Tibial nerve (tissue), 4 donors: ENCODE measurements at places on chromosomes 16 and 17. TPM values are rescaled to one million over a fixed set of nuclear protein-coding genes. Genes with fewer than 3 reads are reported as not detected.

GRCh38 chr17:50465635-50466034 is 3.0 kb downstream of the CHAD start:
- H3K36me3 ChIP-seq = no peaks in the 10 kb centered on the region
- H3K27me3 ChIP-seq = no peaks in the 10 kb centered on the region
- DNase-seq = no peak
- no peak overlapping the region for H3K27ac ChIP-seq

DNA sequence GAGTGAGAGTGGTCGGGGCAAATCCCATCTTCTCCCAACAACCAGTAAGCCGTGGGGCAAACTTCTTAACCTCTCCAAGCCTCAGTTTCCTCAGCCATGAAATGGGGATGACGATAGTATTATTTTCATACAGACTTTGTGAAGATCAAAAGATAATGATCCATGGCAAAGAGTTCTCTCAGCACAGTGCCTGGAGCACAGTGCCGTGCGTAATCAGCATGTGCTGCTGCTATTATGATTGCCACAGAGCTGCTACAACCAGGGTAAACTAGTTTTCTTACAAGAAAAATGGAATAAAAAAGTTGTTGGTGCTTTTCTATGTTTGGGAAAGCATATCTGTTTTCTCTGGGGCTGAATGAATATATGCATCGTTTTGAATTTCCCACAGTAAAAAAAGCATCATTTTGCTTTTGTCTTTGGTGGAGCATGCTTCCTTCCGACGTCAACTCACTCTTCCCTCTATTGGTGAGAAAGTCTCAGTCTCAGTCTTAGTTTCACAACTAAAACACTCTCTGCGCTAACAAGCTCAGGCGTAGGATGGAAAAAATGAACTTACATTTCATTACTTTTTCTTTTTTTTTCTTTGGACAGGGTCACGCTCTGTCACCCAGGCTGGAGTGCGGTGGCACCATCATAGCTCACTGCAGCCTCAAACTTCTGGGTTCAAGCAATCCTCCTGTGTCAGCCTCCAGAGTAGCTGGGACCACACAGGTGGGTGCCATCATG is 37.2 kb downstream of the CDK5R1 start:
- H3K27me3 ChIP-seq = no peaks in the 10 kb centered on the region
- no peaks in the 10 kb centered on the region for H3K36me3 ChIP-seq
- no peaks in the 10 kb centered on the region for H3K4me1 ChIP-seq

- no peak overlapping the region for H3K27ac ChIP-seq
- H3K36me3 ChIP-seq = peaks cover 2% of the 10 kb centered on the region
- H3K4me3 ChIP-seq = no peak overlapping the region
- H3K27me3 ChIP-seq = no peaks in the 10 kb centered on the region
- no peak for DNase-seq
- peaks cover 8% of the 10 kb centered on the region for H3K4me1 ChIP-seq
Measured at GRCh38 chr16:89118361-89119165, 24.9 kb downstream of the ACSF3 start.

GRCh38 chr17:27591986-27592385 is 39.0 kb upstream of the LGALS9 start:
- no peak overlapping the region for H3K4me3 ChIP-seq
- no peaks in the 10 kb centered on the region for H3K27me3 ChIP-seq
- no peak overlapping the region for H3K27ac ChIP-seq

- no peak for DNase-seq
- no peaks in the 10 kb centered on the region for H3K4me1 ChIP-seq
- no peak overlapping the region for H3K27ac ChIP-seq
- H3K4me3 ChIP-seq = no peak overlapping the region
Measured at GRCh38 chr16:8108991-8109509, 481.3 kb downstream of the TMEM114 start.

DNA sequence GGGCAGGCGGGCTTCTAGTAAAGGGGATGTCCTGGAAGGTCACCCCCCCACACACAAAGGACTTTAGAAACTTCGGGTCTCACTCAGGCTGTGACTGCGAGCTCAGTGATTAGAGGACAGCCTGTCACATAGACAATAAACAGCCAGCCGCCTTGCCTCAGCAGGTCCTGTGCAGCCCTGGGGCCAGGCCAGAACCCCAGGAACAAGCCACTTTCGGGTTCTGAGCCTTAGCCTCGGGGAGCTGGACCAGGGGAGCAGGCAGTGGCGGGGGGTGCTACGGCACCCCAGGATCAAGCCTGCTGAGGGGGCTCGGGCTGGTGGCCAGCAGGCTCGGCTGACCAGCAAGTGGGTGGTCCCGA is 1.1 kb downstream of the GAS7 start:
- H3K36me3 ChIP-seq = no peaks in the 10 kb centered on the region
- H3K27ac ChIP-seq = no peak overlapping the region
- H3K4me1 ChIP-seq = peaks cover 22% of the 10 kb centered on the region
- H3K4me3 ChIP-seq = peak overlapping the region; percentile 62
- DNase-seq = no peak
- no peaks in the 10 kb centered on the region for H3K27me3 ChIP-seq

DNA sequence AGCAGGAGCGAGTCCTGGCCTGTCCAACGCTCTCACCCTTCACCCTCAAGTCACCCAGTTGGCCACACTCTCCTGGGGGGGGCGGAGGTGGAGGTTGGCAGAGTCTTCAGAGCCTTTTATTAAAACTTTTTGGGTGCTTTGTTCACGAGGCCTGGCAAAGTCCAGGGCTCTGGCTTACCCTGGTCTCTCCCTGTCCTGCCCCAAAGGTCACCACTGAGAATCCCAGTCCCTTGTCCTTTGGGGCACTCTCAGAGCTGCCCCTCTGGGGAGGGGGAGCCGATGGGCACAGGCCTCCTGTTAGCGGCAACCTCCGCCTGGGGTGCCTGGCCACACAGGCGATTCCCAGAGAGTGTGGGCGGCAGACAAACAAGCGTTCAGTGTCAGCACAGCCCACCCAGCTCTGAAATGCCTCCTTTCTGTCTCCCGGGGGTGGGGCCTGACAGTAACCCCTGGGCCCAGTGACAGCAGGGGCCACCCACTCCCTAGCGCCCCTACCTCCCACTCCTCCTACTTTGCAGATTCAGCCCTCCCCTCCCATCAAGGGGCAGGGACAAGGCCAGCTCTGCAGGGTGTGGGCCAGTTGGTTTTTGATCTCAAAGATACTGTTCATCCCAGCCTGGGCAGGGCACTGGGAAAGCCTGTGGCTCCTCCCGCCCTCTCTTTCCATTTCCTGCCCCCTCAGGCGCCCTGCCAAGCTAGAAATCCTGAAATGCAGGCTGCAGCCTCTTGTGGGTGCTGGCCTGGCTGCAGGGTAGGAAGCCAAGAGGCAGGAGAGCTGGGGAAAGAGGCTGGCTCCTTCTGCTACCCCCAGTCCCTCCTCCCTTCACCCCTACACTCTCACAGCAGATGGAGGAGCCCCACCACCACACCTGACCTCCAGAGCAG is 36.6 kb upstream of the EMP2 start:
- peak; percentile 46 for DNase-seq
- H3K4me1 ChIP-seq = peaks cover 46% of the 10 kb centered on the region
- H3K4me3 ChIP-seq = no peak overlapping the region
- H3K27ac ChIP-seq = peak overlapping the region; percentile 87
- H3K36me3 ChIP-seq = no peaks in the 10 kb centered on the region
- no peaks in the 10 kb centered on the region for H3K27me3 ChIP-seq

DNA sequence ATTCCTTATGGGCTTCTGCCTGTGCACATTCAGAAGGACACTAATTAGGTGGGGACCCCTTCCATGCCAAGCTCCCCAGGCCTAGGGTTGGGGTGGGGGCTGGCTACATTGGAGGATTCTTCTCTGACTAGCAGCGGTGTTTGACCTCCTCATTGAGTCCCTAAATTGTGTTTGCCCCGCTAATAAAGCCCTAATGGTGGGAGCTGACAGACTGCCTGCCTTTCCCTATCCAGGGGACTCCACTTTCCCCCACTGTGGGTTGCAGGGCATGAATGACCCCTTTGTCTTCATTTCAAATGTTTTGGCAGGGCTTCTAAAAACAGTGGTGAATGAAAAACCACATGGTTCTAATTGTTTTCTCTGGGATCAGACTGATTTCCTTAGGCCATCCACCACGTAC is 476.8 kb upstream of the CDH11 start:
- no peak overlapping the region for H3K4me3 ChIP-seq
- no peak overlapping the region for H3K27ac ChIP-seq
- H3K36me3 ChIP-seq = no peaks in the 10 kb centered on the region

DNA sequence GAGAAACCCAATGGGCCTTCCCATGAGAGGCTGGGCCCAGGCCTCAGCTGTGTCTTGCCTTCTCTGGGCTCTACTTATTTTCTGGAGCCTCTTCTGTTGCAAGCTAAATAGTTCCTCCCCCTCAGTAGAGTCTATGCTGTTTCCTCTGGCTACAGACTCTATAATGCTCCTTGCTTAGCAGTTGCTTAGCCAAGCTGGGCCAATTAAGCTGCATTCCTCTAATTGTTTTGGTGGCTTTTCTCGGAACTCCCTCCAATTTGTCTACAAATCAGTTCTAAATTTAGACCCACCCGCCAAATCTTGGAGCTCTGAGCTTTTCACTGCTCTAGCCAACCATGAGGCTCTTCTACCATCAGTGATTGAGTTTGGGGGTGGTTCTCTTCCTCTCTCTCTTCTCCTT is 302.7 kb upstream of the ASIC2 start:
- no peak for DNase-seq
- H3K4me3 ChIP-seq = no peak overlapping the region
- H3K27me3 ChIP-seq = no peaks in the 10 kb centered on the region
- H3K4me1 ChIP-seq = no peaks in the 10 kb centered on the region

- no peaks in the 10 kb centered on the region for H3K27me3 ChIP-seq
- H3K4me3 ChIP-seq = no peak overlapping the region
- H3K4me1 ChIP-seq = no peaks in the 10 kb centered on the region
- H3K36me3 ChIP-seq = no peaks in the 10 kb centered on the region
Measured at GRCh38 chr16:71945616-71946015, 50.3 kb downstream of the IST1 start.

DNA sequence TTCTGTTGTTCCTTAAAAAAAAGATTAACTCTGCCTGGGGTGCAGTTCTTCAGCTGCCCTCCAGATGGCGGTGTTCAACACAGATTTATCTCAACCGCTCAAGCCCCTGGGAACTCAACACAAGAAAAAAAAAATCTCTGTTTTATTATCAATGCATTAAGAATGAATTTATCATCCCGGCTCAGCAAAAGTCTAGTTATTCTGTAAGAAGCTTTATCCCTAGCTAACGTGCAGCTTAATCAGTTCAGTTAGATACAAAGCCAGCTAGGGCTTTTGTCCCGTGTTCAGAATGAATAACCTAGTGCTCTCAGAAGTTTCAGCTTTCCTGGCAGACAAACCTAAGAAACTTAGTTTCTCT is 475.9 kb upstream of the CCL2 start:
- H3K27ac ChIP-seq = no peak overlapping the region
- DNase-seq = peak; percentile 26
- H3K4me1 ChIP-seq = no peaks in the 10 kb centered on the region
- H3K4me3 ChIP-seq = no peak overlapping the region

GRCh38 chr16:62954144-62955032 is 918.1 kb upstream of the CDH8 start:
- no peaks in the 10 kb centered on the region for H3K27me3 ChIP-seq
- H3K27ac ChIP-seq = no peak overlapping the region
- DNase-seq = no peak
- H3K36me3 ChIP-seq = no peaks in the 10 kb centered on the region
- no peak overlapping the region for H3K4me3 ChIP-seq

- DNase-seq = no peak
- H3K4me3 ChIP-seq = no peak overlapping the region
- H3K4me1 ChIP-seq = peaks cover 55% of the 10 kb centered on the region
- no peaks in the 10 kb centered on the region for H3K36me3 ChIP-seq
- H3K27me3 ChIP-seq = no peaks in the 10 kb centered on the region
- H3K27ac ChIP-seq = no peak overlapping the region
Measured at GRCh38 chr17:81338274-81339190, 43.4 kb upstream of the SLC38A10 start.

DNA sequence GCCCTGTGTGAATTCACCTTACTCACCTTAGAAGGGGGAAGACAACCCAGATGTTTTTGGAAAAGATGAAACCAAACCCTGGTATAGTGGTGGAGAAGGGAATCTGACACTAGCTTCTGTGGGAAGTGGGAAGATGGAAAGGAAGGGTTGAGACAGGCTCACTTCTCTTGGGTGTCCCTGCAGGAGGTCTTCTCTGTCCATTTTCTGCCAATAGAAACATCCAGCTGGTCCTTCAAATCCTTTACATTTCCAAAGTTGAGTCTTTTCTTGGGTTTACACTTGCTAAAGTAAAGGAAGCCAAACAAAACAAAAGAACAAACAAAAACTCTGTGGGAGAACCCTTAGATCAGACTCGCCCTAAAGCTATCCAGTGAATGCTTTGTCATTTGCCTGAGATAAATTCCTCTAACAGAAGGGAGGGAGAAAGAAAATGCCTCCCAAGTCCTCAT is 10.2 kb downstream of the HOXB1 start:
- no peaks in the 10 kb centered on the region for H3K27me3 ChIP-seq
- no peaks in the 10 kb centered on the region for H3K36me3 ChIP-seq
- DNase-seq = no peak
- peaks cover 4% of the 10 kb centered on the region for H3K4me1 ChIP-seq

GRCh38 chr16:31064882-31065461 is 9.1 kb downstream of the ZNF668 start:
- H3K27me3 ChIP-seq = no peaks in the 10 kb centered on the region
- H3K36me3 ChIP-seq = peaks cover 3% of the 10 kb centered on the region
- H3K4me1 ChIP-seq = peaks cover 11% of the 10 kb centered on the region

DNA sequence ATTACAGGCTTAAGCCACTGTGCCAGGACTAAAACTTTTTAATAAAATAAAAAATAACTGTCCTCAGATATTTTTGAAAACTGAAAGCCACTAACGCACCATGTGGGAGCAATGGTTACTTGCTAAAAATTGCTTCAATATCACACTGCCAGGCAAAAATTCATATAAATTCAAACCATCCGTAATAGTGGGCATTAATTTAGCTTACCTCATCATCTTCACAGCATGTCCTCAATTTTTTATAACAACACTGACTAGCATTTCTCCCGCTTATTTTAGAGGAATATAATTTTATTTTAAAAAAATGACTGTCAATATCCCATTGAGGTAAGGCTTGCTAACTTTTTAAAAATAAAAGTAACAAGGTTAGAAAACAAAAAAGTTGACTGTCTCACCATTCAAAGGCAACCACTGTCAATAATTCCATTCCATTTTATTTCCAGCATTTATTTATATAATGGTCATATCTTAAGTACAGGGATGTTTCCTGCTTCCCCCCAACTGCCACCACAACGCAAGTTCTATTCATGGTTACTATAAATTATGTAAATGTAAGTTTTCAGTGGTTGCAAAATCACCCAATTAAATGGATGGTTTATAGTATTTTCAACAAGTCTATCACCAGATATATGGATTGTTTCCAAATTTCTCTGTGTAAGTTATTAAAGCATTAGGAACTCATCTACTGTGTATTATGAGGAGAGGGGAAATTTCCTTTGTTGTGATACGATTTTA is 25.4 kb downstream of the GSPT1 start:
- DNase-seq = no peak
- peaks cover 6% of the 10 kb centered on the region for H3K36me3 ChIP-seq
- no peaks in the 10 kb centered on the region for H3K4me1 ChIP-seq
- no peak overlapping the region for H3K27ac ChIP-seq
- no peak overlapping the region for H3K4me3 ChIP-seq
- H3K27me3 ChIP-seq = no peaks in the 10 kb centered on the region

Gene TBC1D3
- total RNA-seq = not detected

Gene EDC4
- total RNA-seq = 60.3 TPM

Gene SMTNL2
- 2.5 TPM for total RNA-seq

Gene PYY
- not detected for total RNA-seq
